ENCODE measurements at places on chromosomes 16 and 17. TPM values are rescaled to one million over a fixed set of nuclear protein-coding genes. Genes with fewer than 3 reads are reported as not detected.
A peak's percentile ranks its signal among the peaks of the same experiment; 100 is the strongest.

OTOP3 gene
- not detected for total RNA-seq

SLFN12L gene
- 41.9 TPM for total RNA-seq

TGFB1I1 gene
- 1.2 TPM for total RNA-seq

ARSG gene
- total RNA-seq: 7.3 TPM

PIRT gene
- not detected for total RNA-seq

PLCD3 gene
- 4.0 TPM for total RNA-seq

IL17C gene
- not detected for total RNA-seq

TNFRSF13B gene
- not detected for total RNA-seq

SYNGR3 gene
- total RNA-seq: 21.3 TPM

ABCA5 gene
- total RNA-seq: 11.4 TPM

NLRC3 gene
- 29.6 TPM for total RNA-seq

TMEM204 gene
- 17.2 TPM for total RNA-seq

ZDHHC1 gene
- total RNA-seq: 1.5 TPM

SCGB1C2 gene
- not detected for total RNA-seq

DNAI2 gene
- total RNA-seq: 0.55 TPM

- DNase-seq: no peak
Observed at GRCh38 chr16:6335072-6335471, 997.6 kb upstream of the RBFOX1 start.

- DNase-seq: no peak
Observed at GRCh38 chr17:76050538-76051467, 21.5 kb downstream of the SRP68 start.

DNA sequence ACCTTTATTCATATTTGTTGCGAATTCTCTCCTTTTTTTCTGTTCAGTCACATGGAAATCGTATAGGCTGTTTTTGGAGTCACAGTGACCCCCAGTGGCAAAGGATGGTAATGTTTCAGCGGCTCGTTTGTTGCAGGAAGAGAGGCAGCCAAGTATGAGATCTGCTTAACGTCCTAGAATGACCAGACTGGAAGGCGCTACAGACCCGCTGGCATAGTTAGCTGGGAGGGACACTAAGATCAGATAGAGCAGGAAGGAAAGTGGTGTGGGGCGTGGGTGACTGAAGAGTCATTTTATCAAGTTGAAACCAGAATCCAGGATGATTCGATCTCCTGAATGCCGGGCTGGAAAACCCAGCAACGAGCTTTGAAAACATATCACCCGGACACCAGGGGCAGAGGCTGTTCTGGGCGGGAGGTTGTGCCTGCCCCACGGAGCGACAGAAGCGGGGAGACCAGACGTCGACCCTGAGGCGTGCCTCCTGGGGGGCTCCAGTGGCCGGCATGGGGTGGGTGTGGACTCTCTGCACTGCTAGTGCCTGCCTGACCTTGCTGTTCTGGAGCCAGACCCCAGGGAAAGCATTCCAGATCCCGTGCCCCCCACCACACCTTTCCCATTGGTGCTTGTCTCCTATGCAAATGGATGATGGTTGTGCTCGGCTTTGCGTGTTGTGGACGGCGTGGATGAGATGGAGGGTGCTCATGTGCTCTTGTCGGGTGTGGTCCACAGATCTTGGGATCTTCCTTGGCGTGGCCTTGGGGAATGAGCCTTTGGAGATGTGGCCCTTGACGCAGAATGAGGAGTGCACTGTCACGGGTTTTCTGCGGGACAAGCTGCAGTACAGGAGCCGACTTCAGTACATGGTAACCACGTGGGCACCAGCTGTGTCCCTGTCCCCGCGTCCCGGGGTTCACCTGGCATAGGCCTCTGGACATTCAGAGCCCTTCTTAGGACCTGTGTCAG is 7.7 kb downstream of the IL34 start:
- DNase-seq: peak; percentile 74

- no peak for DNase-seq
Observed at GRCh38 chr16:11211977-11212797, 43.8 kb downstream of the SOCS1 start.

- DNase-seq: no peak
Observed at GRCh38 chr17:33338242-33338641, 45.1 kb upstream of the ASIC2 start.

GRCh38 chr17:20234276-20234675 is 225.1 kb downstream of the SPECC1 start:
- peak; percentile 69 for DNase-seq

- DNase-seq: no peak
Observed at GRCh38 chr17:78147315-78147998, 1.3 kb downstream of the C17orf99 start.

- DNase-seq: no peak
Observed at GRCh38 chr16:85273293-85273692, 161.0 kb upstream of the CIBAR2 start.

DNA sequence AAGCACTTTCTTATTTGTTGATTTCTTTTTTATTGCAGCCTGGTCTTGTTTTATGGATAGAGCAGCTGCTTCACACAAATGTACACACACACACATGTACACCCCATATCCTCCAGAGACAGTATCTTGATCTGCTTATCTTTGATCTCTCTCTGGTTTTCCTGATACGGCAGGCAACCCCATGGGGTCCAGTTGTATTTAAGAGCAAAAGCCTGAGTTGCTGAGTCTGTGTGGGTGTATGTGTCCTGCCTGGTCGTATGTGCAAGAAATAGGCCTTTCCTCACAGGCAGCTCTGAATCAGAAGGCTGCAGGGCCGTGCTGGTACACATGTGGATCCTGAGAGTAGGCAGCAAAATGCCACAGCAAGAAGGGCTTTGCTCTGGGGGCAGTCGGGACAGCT is 14.6 kb upstream of the LGALS9 start:
- no peak for DNase-seq

DNA sequence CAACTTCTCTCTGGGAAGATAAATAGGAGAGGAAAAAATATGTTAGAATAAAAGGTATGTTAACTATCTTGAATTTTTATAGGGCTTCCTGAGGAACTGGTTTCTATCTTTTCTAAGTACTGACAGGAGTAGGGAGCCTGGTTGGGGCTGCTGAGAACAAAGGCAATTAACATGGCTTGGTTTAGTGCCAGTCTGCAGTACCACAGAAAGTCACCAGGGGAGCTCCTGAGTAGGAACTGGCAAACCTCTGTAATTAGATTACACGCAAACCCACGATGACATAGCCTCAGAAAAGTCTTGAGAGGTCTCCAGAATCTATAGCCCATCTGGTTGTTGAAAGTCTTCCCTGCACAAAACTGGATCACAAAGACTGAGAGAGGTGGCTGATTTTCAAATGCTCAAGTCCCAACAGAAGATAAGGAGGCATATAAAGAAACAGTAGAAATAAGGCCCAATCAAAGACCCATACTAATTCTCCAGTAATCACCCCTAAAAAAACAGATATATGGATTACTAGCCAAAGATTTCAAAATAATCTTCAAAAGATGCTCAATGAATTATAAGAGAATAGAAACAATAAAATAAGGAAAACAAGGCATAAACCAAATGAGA is 11.7 kb upstream of the CNTNAP4 start:
- no peak for DNase-seq

DNA sequence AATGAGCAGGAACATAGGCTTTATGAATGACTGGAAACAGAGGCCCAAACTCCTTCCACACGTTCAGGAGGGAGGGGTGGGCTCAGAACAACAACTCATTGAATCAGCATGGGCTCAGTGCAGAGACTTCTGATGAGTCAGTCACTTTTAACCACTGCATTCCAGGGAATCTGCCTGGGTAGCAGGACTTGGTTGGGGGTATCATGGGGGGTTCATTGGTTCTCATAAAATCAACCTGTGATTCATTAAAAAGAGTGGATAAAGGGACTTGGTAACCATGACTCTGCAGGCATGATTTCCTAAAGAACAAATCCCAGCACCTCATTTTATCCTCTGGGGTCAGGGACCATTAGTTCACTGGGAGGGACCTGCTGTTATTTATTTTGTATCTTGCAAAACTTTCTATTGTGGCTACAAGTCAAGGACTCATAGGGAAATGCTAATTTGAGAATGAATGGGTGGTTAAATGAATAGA is 13.8 kb downstream of the ITGB3 start:
- DNase-seq: no peak

DNA sequence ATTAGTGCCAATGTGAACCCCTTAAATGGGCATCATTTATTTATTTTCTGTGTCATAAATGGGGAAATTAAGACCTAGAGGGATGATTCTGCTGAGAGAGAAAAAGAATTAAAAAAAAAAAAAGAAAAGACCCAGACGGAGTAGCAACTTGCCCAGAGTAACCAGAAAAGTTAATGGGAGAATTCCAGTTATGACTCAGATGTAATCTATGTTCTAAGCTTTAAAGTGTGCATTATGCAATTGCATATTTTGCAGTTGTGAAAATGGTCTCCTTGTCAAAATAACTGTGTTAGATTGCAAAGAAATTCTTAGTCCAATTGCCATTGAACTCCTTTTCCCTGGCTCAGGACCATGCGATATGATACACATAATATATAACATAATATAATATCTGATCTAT is 38.6 kb upstream of the TBX2 start:
- DNase-seq: no peak

- no peak for DNase-seq
Observed at GRCh38 chr16:69466547-69466946, 42.1 kb downstream of the CYB5B start.

DNA sequence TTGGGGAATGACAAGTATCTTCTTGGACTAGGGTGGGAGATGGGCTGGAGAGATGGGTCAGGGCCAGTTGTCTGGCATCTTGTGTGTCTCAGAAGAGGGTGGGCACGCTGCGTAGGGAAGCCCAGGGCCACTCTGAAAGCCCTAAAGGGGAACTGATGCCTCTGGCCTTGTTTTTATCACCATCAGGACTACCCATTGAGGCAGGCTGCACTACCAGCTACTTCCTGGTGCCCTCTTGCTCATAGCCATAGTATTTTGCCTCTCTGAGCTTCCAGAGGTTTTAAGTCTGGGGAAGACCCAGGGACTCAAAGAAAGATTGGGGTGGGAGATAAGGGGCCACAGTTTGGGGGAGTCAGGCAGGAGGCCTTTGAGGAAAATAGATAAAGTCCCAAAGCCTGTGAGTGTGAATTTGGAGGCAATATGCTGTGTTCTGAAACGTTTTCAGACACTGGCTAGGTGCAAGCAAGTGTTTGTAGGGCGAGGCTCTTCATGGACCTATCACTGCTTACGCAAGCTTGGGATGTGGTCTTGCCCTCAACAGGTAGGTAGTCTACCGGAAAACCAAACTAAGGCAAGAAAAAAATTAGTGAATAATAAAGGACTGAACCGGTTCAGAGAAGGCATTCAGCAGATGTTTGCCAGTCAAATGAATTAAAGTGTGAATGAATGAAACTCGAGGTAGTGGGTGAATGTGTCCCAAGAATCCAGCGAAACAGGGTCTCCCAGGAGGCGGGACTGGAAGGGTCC is 688 bp upstream of the ITGB3 start:
- DNase-seq: no peak

DNA sequence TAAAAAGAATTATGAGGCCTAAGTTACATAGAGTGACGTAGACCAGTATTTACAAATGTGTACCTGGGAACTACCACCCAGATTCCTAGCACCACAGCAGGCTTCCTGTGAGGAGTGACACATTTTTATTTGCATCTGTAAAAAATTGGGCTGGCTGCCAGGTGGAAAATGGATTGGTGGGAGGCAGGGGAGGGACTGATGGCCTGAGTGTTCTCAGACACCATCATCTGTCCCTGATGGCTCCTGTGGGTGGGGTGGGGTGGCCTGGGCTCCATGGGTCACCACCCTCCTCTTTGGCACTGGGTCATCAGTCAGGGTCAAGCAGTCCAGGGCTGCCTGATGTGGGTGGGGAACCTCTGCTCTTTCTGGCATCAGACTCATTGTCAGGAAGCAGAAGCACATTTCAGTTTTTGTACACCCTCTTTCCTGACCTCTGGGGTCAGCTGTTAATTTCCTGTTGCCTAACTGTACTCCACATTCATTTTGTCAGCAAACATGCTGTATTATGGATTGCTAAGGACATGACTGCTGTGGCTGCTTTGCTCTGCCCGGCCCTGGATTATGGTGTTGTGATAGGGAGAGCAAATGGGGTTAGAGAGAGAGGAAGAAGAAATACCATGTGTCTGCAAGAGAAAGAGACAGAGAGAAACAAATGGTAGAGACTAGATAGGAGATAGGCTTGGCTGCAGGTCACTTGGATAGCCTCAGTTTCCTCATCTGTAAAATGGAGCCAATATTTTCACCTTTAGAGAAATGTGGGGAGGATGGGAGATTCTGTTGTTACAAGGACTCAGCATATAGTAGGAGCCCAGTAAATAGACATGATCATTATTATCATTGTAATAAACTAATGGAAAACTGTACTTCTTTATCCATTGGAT is 11.6 kb upstream of the MFAP4 start:
- no peak for DNase-seq

GRCh38 chr16:24896439-24896838 is 50.7 kb downstream of the SLC5A11 start:
- DNase-seq: no peak

DNA sequence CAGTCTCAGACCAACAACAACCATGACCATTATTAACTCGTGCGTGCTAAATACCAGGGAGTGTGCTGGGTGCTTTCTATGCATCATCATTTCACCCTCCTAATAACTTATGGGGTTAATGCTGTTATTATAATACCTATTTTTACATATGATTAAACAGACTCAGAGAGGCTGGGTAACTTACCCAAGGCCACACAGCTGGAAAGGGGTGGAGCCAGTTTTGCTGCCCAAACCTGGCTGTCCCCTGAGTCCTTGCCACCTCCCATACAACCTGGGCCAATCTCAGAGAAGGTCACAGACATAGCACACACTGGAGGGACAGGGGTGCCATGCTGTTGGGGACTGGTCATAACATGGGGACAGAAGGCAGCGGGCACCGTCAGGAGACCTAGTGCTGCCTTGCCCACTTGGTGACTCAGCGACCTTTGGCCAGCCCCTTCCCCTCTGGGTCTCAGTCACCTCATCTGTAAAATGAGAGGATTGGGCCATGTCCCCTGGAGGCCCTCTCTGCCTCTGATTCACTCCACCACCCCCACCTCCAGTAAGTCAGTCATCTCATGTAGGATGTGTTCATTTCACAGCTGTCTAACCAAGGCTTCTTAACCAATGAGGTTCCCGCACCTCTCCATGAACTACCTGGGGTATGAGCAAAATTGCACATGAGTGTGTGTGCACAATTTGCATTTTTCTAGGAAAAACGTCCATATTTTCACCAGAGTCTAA is 11.4 kb upstream of the FADS6 start:
- no peak for DNase-seq

GRCh38 chr16:5235119-5235518 is 137.5 kb upstream of the EEF2KMT start:
- no peak for DNase-seq

GRCh38 chr17:82664701-82665182 is 16.5 kb upstream of the WDR45B start:
- DNase-seq: no peak

- no peak for DNase-seq
Observed at GRCh38 chr16:22418826-22419225, 44.4 kb upstream of the CDR2 start.

DNA sequence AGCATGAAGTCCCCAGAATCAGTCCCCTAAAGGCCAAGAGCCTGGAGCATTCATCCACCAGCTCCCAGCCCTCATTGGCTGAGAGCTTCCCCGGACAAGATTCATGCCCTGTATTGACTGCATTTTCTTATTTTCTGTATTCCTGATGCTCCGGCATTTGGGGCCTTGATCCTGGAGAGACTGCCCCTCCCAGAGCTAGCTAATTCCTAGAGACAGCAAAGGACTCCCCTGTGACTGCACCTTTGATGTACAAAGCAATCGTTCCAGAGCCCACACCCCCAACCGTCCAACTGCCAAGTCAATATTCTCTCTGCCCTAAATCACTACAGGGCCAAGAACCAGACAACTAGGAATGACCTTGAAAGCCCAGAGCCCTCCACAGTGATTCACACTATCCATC is 93.4 kb upstream of the CDH5 start:
- DNase-seq: no peak
